ENCODE measurements at places on chromosomes 5 and 9. TPM values are rescaled to one million over a fixed set of nuclear protein-coding genes. Genes with fewer than 3 reads are reported as not detected.

DNA sequence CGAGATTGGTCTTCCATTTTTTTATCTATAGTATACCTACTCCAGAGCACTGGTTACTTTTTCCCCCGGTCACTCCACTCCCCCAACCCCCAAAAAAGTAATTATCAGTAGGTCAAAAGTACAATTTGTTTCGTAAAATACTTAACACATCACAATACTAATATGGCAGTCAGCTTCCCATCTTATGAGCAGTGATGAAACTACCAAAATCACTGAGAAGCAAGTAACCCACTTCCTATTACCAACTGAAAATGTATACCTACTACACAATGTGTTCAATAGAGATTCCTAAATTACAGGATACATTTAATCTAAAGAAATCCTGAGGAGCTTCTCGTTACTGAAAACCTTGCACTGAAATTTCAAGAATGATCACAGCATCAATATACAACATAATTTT lies 1.9 kb downstream of the CERT1 start:
- no peak for DNase-seq

- no peak for DNase-seq
Observed at GRCh38 chr9:113734826-113735225, 141.3 kb upstream of the ZNF618 start.

GRCh38 chr9:89036891-89037290 lies 45.6 kb downstream of the S1PR3 start:
- DNase-seq = no peak

DNA sequence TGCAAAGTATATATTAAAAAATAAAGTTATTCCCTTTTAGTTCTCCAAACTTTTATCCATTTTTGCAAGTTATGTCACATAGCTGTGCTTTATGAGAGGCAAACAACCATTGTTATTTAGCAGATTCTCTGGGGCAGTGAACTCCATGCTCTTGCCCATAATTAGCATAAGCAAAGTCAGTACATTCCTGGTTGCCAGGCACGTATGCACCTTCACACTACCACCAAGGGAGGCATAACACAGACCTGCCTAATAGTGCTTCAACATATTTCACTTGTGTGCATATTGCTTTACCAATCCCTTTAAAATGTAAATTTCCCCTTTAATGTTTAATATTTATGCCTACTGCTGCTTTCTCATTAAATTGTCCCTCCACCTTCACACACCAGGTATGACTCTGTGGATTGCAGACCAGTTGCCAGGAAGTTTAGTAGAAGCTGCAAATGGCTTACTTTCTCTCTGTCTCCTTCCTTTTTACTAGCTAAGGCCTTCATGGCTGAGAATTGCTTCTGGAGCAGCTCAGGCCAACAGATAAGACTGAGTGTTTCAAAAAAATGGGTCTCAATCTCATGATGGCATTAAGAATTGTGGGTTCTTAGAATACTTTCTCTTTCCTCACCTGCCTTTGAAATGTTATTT lies 388.2 kb downstream of the PRR16 start:
- DNase-seq = peak; percentile 38

DNA sequence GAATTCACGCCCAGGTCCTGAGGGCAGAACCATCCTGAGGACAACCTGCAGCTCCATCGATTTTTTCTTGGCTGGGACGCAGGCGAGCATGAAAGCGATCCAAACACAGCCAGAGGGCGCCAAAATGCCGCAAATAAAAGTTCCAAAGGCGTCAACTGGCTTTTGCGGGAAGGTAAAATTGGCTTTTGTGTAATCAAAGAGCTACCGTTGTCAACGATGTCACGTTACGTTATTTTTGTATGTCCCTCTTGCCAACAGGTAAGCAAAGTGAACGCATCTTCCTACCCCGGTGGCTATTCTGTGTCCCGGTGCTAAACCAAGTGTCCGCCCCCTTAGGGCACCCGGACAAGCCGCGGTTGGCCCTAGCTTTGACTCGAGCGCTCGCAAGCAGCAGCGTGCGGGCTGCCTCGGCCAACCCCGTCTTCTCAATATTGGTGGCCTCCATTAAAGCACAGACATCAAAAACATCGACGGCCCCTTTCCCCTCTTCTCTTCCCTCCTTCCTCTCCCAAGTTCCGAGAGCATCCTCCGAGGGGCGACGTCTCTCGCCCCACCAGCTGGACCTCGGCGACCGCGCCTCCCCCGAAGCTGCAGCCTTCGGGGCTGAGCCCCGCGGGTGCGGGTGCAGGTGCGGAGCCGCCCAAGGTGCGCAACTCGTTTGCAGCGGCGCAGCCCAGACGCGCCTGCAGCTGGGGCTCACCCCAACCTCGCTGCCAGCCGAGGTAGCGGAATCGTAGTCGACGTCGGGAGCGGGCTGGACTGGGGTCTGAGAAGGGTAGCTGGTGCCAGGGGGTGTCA lies 1.1 kb upstream of the BASP1 start:
- DNase-seq = peak; percentile 80

GRCh38 chr5:150341331-150341730 lies 16.2 kb upstream of the TCOF1 start:
- no peak for DNase-seq

DNA sequence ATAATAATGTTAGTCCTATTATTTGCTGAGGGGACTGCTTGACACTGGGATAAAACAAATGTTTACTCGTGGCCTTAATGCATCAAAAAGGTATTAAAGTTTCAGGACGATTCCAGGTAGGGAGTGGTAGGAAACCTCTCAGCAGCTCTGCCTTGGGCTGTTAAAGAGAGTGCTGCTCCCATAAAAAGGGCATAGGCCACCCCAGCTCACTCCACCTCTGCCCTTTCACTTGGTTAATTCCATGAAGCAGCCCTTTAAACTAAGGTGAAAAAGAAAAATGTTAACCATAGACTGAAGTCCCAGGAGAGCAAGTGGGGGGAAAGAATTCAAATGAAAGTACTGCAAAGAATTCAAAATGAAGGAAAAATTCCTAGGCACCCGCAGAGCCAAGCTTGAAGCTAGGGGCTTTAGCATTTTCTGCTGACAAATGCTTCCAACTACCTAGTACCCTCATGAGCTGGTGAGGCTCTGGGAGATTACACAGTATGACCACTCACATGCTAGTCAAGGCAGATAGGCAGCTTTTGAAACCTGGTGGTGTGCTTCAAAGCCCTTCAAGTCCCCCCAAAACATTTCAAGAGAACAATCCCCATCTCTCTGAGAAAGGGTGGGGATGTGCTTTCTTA lies 8.5 kb downstream of the KLF9 start:
- no peak for DNase-seq

DNA sequence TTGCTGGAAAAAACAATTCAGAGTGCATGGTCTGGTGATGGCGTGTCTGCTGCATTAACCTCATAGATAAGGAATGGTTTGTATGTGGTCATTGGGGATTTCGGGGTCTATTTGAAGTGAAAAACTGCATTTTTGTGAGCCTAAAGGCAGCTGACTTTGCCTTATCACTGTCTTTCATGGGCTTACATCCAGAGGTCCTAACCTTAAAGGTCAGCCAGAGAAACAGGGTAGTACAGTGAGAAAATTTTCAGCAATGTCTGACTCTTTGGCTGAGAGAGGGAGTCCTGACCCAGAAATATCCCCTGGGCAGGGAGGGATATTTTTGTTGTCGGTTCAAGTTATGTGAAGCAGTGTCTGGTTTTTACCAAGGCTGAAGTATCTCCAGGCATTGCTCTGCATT lies 5.7 kb downstream of the PCSK5 start:
- DNase-seq = no peak

DNA sequence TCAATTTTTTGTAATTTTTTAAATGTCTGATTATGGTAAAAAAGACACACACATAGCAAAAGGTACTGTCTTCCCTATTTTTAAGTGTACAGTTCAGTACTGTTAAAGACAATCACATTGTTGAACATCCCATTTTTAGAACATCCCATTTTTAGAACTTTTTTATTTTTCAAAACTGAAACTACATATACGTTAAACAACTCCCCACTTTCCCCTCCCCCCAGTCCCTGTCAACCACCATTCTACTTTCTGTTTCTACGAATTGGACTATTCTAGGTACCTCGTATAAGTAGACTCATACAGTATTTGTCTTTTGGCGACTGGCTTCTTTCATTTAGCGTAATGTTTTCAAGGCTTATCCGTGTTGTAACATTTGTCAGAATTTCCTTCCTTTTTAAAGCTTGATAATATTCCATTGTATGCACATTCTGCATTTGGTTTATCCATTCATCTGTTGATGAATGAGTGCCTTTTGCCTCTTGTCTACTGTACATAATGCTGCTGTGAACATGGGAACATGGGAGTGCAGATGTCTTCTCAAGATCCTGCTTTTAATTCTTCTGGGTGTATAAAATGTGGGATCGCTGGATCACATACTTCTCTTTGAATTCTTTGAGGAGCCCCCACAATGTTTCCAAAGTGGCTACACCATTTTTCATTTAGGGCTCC lies 154.0 kb downstream of the PIK3R1 start:
- DNase-seq = no peak

- DNase-seq = no peak
Observed at GRCh38 chr9:125986966-125987365, 239.8 kb downstream of the PBX3 start.

DNA sequence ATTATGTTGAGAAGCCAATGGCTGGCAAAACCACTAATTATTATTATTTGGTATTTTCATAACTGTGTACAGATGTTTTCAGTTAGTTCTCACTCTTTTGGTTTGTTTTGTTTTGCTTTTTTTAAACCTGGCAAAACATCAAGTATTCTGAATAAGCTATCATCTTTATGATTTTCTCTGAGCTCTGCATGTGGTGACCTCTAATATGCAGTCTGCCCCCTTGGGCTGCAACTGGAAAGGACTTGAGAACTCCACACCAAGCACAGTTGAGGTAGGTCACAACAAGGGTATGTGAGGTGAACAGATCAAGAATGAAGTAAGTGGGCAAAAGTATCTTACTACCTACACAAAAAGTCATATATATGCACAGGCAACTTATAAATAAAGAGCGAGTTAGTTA lies 202.2 kb downstream of the NFIB start:
- DNase-seq = no peak

DNA sequence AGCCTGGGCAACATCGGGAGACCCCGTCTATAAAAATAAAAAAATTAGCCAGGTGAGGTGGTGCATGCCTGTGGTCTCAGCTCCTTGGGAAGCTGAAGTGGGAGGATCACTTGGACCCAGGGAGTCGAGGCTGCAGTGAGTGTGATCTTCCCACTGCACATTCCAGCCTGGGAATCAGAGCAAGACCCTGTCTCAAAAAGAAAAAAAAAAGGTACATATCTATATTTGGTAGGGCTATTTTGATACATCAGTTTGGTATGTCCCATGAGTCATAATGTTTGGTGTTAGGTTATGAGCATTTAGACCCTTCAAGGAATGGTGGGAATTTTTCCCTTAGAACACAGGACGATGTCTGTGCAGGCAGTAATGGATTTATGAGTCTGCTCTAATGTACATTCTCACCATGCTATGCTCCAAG lies 55.3 kb upstream of the POU4F3 start:
- no peak for DNase-seq

GRCh38 chr9:7097040-7097715 lies 339.4 kb downstream of the KDM4C start:
- no peak for DNase-seq

DNA sequence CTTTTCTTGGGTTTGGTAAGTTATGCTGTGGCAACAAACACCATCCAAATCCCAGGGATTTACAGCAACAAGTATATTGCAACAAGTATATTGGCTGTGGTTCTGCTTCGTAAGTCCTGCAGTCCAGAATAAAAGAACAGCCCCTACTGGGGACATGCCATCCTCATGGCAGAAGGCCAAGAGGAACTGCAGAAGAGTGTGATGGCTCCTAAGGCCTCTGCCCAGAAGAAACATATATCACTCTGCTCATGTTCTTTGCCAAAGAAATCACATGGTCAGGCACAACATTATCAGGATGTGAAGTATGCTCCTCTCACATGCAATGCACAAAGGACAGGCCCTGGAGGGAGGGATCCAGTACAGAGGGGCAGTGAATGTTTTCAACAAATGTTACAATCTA lies 159.6 kb upstream of the TAS2R1 start:
- DNase-seq = no peak

DNA sequence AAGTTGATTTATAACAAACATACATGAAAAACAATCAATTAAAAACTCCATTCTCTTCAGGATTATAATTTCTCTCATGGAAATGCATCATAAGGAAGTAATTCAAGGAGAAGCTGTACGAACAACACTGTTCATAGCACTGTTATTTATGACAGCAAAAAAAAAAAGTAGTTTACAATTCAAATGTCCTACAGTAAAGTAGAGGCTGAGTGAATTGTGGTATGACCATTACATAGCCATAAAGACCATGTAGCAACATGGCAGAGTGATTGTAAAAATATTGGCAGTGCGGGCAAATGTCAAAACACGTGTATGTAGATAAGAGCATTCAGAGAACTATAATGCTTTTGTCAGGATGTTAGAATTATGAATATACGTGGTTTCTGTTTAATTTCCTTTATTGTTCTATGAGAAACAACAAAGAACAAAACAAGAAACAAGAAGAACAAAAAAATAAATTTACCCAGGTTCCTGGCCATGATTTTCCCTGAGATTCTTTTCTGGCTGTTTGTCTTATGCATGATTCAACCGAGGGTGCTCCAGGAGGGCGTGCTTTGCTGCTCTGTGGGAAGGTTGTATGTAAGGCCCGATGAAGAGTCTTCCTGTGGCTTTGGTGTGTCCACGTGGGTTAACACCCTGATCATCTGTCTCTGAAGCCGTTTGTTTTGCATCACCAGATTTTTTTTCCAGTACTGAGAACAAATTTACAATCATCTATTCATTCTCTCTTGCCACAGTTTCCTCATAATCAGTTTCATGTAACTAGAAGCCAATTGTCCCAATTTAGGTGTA lies 28.8 kb downstream of the GCNT4 start:
- DNase-seq = no peak

GRCh38 chr5:127008300-127008975 lies 21.9 kb downstream of the MARCHF3 start:
- no peak for DNase-seq

GRCh38 chr5:7546555-7546954 lies 150.6 kb downstream of the ADCY2 start:
- DNase-seq = no peak

DNA sequence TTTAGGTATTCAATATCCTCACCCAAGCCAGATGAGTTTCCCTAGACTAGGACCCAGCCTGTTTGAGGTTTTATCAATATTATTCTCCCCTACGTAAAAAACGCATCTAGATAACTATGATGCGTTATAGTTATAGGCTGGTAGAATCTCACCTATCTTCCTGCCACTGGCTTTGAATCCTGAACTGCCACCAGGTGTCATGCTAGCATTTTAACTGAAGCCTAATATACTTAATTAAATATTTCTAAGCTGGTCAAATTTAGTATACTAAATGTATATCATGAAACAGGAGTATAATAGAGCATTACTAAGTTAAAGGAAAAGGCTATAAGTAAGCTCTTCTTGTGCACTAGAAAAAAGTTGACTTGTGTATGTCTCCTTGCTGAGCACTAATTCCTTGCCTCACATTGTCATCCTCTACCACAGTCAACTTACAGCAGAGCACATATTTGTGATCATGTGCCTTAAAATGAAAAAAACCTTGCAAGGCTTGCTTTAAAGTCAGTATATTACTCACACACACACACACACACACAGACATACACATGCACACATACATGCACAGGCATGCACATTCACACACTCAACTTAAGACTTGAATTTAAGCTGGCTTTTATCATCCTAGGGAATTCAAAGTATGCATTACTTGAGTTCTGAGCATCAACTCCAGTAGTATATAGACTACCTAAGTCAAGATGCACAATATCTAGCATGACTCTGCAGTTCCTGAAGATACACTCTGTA lies 303.4 kb downstream of the ADGRV1 start:
- DNase-seq = no peak

KIF3A gene
- total RNA-seq = 3.2 TPM

CA9 gene
- not detected for total RNA-seq

COMMD10 gene
- 47.3 TPM for total RNA-seq

ZNF454 gene
- total RNA-seq = 1.3 TPM
